ENCODE measurements at places on chromosomes 6 and 20.

GRCh38 chr6:47437592-47437991 lies 40.0 kb upstream of the CD2AP start:
- no peak for DNase-seq

GRCh38 chr6:69801225-69801624 lies 4.4 kb upstream of the LMBRD1 start:
- peak; percentile 25 for DNase-seq

GRCh38 chr20:50470264-50470858 lies 39.8 kb upstream of the PTPN1 start:
- no peak for DNase-seq

- no peak for DNase-seq
Observed at GRCh38 chr6:111848262-111848812, 24.9 kb downstream of the FYN start.

DNA sequence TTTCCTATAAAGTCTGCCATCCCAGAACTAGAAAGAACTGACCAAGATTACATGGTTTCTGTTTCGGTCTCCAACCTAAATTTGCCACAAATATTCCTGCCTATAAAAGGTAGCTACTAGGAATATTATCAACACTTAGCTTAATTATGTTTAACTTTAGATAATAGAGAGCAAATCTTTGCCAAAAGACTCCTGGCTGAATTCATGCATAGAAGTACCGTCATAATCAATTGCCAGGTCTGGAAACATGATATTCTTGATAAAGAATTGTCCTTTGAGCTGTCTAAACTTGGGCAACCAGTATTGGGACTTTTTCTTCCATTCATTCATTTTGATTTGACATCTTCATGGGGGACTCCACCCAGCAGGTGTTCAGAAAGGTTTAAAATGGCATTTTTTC lies 22.4 kb downstream of the CALHM6 start:
- DNase-seq = no peak

DNA sequence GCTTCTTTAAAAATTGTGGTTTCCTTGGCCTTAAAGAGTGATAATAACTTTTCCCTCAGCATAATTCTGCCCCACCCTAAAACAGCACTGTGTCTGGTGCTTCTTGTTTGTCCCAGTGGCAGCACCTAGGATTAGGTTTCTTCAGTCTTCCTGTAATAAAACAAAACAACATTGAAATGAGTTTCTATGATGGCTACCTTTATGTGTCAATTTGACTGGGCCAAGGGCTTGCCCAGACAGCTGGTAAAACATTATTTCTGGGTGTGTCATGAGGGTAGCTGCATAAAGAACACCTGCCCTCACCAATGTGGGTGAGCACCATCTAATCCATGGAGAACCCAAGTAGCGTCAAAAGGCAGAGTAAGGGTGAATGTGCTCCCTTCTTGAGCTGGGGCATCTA lies 117.8 kb downstream of the QRSL1 start:
- no peak for DNase-seq

DNA sequence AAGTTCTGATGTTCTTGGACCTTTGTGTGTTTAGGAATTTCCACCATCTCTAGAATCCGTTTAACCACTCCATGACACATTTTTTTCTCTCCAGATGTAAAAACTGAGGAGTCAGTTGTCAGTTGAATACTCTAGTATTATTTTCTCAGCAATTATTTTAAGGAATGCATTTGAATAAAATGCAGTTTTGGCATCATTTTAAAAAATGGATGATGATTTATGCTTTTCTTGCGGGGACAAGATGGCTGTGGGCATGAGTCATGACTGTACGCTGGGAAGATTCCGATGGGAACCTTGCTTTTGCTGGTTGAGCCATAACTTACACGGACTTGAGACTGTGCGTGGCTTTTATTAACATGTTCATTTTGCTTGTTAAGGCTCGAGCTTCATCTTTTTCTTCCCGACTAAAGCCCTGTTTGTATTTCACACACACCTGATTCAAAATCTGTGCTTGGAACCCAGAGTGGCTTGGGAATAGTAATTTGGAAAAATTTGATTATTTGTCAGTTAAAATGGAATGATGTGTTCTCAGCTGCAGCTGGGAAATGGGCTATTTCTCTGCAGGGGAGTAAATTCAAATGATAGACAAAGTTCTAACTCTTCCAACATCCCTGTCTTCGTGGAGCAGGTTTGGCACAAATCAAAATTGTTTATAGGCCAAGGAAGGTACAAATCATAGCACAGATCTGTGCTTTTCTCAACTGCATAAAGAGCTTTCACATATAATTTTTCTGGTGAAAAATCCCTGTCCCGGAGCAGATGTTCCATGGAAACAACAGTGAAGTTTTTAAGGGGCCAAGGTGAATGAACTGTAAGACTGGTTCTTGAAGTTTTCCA lies 470.5 kb upstream of the JAG1 start:
- no peak for DNase-seq

DNA sequence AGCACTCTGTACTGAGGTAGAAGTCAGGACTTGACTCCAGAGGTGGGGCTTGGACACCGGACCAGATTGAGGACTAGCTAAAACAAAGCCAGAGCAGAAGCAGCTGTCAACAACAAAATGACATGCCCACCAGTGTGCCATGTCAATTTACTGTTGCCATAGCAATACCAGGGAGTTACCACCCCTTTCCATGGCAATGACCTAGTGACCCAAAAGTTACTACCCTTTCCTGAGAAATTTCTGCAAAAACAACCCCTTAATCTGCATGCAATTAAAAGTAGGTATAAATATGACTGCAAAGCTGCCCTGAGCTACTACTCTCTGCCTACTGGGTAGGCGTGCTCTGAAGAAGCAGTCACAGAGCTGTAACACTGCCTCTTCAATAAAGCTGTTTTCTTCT lies 21.0 kb downstream of the MAP3K5 start:
- no peak for DNase-seq

DNA sequence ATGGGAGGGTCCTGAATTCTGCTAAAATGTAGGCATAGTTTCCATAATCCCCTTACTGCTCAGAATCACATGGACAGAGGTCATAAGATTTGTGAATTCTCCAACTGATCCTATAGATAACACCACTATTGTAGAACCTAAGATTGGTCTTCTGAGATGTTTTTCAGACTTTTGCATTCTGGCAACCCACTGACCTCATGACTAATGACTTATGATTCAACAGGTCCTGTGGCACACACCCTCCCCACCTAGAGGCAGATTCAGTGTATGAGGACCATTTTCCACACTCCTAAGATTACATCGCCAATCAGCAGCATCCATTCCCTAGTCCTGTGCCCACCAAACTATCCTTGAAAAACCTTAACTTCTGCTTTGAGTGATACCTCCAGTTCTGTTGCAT lies 207.2 kb downstream of the BTBD9 start:
- no peak for DNase-seq

DNA sequence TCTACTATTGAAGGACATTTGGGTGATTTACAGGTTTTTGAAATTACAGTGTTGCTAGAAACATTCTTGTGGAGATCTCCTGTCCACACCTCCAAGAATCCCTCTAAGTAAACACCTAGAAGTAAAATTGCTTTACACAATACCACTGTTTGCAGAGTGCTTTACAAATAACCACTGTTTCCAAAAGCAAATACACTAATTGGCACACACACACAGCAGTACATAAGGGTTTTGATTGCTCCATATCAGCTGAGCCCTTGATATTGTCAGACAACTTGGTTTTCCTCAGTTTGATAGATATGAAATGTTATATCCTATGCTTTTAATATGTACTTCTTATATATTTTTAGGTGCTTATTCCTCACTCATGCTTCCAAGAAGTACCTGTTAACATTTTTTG lies 6.3 kb downstream of the HMGN4 start:
- DNase-seq = no peak

DNA sequence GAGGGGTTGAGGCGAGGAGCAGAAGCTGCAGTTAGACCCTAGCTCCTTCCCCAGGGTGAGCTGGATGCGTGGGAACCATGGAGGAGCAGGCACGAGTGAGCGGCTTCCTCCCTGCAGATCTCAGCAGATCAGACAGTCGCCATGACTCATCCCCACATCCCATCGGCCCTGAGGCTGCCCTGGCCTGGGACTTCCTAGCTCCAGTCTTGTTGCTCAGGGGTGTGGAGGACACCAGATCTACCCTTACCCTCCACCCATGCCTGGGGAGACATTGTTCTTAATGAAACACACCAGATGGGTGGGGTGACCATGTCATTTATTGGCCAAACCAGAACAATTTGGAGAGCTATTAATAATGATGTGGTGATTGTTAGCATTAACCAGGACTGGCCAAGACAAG lies 36.3 kb upstream of the TGM2 start:
- DNase-seq = no peak

- DNase-seq = no peak
Observed at GRCh38 chr6:154314084-154314483, 42.5 kb downstream of the IPCEF1 start.

- no peak for DNase-seq
Observed at GRCh38 chr6:111563581-111563980, 42.1 kb downstream of the TRAF3IP2 start.

GRCh38 chr20:53582574-53583351 lies 10.9 kb downstream of the ZNF217 start:
- no peak for DNase-seq

DNA sequence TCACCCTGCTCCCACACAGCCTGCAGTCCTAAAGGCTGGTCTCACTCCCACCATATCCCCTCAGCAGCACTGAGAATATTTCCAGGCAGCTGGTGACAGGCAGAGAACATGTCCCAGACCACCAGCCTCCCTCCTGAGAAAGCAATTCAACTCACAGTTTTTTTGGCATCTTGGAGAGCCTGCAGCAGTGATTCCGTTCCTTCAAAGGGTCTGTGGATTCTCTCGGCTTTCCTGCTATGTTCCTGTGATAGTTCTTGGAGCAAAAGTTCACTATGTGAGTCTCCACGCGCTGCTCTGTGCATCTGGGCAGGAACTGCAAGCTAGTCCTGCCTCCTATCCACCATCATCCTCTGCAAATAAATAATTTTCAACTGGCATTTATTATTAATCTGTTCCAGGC lies 448.3 kb upstream of the HSF2 start:
- DNase-seq = no peak

DNA sequence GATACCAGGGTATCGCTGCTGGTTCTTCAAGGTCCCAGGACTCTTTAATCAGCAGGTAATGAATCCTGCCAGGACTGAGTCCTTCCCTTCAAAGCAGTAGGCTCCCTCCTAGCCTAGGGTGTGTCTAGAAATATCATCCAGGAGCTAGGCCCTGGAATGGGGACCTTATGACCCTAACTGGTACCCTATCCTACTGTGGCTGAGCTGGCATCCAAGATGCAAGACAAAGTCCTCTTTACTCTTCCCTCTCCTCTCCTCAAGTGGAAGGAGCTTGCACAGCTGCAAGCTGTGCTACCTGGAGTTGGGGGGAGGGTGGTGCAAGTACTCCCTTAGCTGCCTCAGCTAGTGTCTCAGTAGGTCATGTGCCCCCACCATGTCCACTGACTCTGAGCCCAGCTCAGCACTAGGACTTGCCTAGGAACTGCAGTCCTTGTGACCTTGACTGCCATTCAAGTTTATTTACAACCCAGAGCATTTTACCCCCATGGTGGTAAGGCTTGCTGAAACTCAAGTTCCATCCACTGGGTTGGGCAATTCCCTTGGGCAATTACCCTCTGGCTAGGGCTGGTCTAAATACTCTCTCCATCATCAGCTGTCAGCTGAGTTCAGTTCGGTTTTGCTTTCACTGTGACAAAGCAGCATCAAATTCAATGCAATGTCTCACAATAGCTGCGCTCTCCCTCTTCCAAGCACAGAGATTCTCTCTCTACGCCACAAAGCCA lies 48.4 kb upstream of the TOP1 start:
- no peak for DNase-seq

GRCh38 chr6:128271011-128271410 lies 249.4 kb downstream of the PTPRK start:
- DNase-seq = no peak

Measured in SK-N-DZ (cell line).